Ureter (tissue), 1 donor: ENCODE measurements at places on chromosomes 2 and 18. TPM values are rescaled to one million over a fixed set of nuclear protein-coding genes. Genes with fewer than 3 reads are reported as not detected.

Gene GRHL1
- 61.6 TPM for total RNA-seq

Gene FOXD4L1
- 0.39 TPM for total RNA-seq

DNA sequence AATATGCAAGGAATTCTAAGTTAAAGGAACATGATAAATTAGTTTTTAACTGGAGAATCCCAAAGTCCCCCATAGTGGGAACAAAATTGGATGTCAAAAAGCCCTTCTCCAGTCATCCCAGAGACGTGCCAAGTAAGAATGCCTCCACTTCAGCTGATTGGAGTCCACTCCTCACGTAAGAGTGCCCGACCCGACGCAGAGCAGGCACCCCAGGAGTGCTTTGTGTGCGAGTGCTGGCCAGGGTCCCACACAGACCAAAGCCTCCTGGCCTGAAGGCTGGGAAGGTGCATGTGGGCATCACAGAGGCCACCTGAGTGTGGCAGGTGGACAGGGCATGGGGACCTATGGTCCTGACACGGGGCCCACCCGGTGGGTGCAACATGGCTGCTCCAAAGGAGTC is 183.5 kb downstream of the GLI2 start:
- no peak for DNase-seq

Gene SPAG16
- 63.2 TPM for total RNA-seq

GRCh38 chr18:26524504-26525351 is 23.6 kb downstream of the KCTD1 start:
- DNase-seq, result no peak

GRCh38 chr2:121529439-121530211 is 1.1 kb upstream of the RNU4ATAC start:
- DNase-seq, result peak; percentile 74

Gene SLC23A3
- 1.6 TPM for total RNA-seq

Gene KRTCAP3
- 52.9 TPM for total RNA-seq

- DNase-seq, result no peak
These were observed 108.4 kb upstream of the SNTG2 start for GRCh38 chr2:842151-842803.

DNA sequence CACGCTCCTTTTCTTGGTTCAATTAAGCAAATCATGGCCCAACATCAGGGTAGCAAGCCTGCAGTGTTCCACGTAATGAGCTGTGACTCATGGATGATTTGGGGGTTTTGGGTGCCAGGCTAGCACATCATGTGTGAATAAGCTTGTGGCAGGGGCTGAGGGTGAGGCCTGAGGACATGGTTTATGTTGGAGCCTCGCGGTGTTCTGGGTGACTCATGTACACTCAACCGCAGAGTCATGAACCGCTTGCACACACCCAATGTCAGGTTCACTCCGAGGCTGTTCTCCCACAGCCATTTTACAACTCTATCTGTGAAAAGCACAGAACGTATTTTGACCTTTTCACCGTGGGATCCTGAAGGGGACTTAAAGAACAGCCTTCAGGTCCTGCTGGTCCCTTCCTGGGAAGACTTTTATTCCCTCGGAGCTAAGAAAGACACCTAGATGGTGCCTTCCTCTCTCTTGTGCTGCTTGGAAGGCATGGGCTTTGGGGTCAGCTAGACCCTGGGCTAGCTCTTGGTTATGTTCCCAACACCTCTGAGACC is 139.9 kb upstream of the ZEB2 start:
- DNase-seq, result no peak

DNA sequence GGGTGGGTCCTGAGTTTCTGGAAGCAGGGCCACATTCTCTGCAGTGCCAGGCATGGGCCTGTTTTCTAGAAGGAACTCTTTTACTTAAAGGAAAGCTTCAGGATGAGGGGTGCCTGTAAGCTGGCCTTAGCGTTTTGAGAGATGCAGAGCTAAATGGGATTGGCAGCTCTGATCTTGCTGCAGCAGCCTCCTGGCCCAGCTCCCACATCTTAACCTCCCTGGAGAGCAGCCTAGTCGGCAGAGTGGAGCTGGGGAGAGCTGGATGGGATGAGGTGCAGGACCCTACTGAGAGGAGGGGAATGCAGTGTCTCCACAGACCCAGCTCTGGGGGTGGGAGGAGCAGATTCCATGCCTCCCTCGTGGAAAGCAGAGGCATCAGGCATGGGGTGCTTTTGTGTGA is 52.0 kb downstream of the TMEM17 start:
- DNase-seq, result no peak

DNA sequence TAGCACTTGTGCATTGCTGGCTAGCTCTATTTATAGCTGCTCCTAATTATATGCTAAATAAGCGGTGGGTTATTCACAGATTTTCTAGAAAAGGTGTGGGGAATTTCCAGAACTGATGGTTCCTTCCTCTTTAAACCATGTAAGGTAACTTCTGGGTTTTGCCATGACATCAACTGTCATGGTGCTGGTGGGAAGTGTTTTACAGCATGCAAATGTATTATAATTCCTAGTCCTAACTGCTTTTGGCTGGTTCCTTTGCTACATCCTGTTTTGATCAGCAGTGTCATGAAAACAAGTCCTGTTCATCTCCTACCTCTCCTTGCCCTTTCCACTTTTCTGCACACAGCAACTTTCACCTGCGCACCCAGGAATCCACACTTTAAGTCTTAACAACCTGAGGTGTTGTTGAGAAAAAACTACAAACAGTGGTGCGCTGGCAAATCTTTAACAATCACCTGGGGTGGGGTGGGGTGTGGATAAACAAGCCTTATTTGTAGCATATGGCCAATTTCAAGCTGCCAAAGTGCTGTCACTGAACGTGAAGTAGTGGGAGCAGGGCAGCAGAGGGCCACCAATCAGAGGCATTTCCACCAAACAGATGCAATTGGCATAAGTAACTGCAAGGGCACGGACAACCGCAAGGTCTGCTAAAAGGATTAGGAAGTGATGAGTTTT is 33.4 kb upstream of the SKOR2 start:
- DNase-seq, result no peak

GRCh38 chr2:234913208-234913626 is 38.6 kb upstream of the SH3BP4 start:
- no peak for DNase-seq

DNA sequence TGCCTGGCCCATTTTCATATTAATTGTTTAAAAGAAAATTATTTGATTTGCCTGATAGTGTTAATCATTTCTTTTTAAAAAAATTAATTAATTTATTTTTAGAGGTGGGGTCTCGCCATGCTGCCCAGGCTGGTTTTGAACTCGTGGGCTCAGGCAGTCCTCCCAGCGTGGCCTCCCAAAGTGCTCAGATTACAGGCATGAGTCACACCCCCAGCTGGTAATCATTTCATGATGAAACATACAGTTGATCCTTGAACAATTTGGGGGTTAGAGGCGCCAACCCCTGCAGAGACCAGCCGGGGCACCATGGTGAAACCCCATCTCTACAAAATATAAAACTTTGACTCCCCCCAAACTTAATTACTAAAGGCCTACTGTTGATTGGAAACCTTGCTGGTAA is 7.9 kb downstream of the GPN1 start:
- DNase-seq, result no peak

GRCh38 chr2:68157002-68157401 is 686 bp upstream of the PNO1 start:
- DNase-seq, result no peak

DNA sequence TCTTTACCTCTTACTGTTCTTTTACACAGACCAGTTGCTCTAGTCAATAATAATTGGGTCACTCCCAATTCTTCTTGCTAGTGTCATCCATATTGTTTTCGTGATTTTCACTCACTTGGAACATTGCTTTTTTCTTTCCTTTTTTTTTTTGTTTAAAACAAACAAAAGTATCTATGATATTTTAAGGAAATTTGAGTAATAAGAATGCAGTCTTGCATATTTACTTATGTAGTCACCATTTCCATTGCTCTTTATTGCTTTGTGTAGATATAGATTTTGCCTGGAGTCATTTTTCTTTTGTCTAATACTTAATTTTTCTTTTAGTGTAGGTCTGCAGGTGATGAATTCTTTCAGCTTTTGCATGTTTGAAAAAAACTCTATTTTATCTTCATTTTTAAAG is 71.9 kb downstream of the WDR7 start:
- DNase-seq, result no peak

DNA sequence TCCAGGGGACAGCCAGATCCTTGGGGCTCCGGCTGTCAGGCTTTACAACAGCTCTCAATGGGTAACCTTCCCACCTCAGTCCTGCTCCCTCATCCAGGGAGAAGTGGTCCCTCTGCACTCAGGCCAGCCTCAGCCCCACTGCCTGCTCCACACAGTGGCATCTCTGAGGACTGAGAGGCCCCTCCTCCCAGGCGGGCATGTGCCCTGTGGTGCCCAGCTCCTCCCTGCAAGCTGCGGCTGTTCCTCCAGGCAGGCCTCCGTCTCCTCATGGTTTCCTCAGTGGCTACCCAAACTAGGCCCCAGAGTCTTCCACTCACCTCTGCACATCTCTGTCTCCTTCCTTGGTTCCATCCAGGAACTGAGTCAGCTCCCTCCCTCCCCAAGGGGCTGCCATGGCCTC is 81.7 kb upstream of the TMEM200C start:
- DNase-seq, result peak; percentile 31

DNA sequence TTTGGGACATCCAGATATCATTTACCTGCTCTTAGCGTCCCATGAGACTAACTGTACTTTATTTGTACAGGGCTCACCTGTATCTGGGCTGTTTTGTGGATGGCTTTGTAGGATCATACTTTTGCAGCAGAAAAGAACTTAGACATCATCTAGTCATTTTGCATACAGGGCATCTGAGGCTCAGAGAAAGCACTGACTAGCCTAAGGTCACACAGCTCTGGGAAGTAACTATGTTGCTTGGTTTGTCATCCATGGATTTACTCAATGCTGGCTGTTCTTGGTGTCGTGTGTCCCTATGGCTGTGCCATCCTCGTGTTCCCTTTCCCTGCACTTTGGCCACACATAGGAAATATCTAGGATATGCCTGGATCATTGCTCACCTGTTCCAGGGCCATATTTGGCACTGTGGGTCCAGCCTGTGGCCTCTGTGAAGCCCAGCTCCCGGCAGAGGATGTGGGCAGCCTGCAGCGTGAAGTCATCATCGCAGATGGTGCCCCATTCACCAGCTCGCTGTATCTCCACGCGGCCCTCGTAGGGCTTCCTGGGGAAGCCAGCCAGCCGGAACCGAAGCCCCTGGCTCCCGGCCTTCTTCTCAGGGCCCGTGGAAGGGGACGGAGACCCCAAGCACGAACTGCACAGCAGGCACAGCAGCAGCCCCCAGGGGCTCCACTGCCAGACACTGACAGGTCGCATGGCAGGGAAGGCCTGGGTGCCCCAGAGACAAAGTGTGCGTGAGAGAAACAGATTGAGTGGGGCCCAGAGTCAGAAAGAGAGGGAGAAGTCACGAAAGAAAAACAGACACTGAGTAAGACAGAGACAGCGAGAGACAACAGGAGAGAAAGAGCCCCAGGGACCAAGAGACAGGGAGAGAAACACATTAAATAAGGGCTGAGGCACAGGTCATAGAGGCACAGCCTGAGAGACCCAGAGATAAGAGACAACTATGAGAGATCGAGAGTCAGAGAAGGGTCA is 1.5 kb downstream of the LOXL3 start:
- DNase-seq, result no peak

Gene STARD6
- not detected for total RNA-seq

Gene FOXI3
- not detected for total RNA-seq

DNA sequence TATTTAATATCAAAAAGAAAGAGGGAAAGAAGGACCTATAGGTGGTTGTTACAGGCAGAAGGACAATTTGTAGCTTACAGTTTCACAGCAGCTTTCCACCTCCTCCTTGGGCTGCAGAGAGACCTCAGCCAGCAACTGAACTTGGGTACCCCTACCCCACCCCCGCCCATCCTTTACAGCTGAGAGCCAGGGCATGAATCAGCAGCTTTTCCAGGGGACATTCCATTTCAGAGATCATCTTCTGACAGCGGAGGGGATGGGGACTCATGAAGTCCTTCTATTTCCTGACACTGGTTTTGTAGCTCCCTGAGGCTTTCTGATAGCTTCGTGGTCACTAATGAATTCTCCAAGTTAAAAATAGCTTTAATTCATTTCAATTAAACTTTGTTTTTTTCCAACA is 96.4 kb downstream of the ITGB1BP1 start:
- DNase-seq, result no peak

DNA sequence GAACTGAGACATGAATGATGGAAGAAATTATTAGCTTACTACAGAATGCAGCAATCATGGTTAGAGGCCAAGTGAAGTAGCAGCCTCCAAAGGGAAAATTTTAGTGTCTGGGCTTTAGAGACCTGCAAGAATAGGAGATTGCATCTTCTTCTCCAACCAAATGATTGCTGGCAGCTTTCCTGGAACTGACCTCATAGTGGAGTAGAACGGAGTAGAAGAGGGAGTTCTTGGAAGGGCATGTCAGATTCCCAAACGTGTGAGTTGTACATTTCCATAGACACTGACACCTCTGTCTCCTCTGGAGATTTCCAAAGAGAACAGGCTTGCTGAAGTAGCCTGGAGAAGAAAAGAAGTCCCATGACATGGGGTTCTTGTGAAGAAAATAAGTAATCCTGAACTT is 169.8 kb upstream of the ERBB4 start:
- DNase-seq, result no peak

DNA sequence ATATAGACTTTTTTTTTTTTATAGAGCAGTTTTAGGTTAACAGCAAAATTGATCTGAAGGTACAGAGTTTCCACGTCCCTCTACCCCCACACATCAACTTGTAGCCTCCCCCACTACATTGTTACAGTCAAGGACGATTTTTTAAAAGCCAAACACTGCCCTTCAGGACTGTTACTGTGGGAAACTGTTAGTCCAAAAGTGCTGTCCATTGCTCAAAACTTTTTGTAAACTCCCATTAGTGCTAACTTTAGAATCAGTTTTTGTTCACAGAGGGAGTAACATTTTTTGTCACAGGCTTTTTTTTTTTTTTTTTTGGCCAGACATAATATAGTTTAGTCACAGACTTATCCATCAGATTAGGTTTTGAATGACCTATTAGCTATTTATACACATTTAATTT is 24.1 kb downstream of the ELP2 start:
- no peak for DNase-seq

DNA sequence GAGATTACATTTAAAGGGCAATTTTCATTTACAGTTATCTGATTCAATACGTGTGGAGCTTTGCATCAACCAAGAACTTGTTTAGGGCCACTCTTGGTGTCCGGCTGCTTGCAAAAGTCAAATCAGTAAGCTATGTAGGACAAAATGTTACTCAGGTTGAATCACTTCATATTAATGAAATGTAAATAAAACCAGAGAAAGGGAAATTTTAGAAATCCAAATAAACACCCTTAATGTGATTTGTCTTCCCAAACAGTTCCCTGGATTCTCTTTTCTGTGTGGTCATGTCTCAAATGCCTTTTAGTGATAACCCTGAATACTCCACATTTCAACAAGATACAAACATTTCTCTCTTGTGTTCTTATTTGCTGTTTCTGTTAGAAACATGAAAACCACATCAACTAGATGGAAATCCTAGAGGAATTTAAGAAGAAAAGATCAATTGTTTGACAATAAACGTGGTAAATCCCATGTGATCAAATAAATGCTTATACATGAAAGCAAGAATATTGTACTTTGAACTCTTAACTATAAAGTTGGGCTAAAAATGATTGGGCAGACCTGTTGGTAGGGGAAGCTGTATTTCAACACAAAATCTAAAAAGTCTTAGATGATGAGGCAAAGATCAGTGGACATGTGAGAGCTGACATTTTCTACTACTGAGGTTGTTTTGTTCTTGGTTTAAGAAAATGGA is 101.3 kb downstream of the CDC42EP3 start:
- DNase-seq, result no peak
